Cardiac septum (tissue), 1 donor: ENCODE measurements at places on chromosomes 5 and 9. TPM values are rescaled to one million over a fixed set of nuclear protein-coding genes. Genes with fewer than 3 reads are reported as not detected.

- no peak for DNase-seq
Measured at GRCh38 chr9:37645903-37646506, 4.7 kb upstream of the FRMPD1 start.

DNA sequence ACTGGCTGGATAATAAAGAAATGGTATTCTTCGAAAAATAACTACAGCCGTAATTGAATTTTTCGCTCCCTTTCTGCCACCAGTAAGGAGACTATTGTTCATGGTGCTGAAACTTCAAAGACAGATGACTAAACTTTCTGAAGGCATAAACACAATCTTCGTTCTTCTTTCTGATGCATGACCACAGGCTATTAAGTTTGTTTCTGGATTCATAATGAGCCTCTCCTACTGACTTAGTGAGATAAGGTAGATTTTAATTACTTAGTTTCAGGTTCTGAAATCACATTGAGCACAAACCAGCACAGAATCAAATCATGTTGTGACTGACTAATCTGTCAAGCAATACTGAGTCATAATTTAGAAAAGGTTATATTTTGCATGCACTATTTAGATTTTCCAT, 441.8 kb upstream of the CCNG1 start:
- no peak for DNase-seq

DNA sequence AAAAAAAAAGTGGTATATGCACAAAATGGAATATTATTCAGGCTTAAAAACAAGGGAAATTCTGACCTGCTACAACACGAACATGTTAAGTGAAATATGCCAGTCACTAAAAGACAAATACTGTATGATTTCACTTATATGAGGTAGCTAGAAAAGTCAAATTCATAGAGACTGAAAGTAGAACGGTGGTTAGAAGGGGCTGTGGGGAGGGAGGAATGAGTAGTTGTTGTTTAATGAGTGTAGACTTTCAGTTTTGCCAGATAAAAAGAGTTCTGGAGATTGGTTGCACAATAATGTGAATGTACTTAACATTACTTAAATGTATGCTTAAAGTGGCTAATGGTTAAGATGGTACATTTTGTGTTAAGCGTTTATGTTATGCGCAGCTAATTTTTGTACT, 79.5 kb upstream of the IL12B start:
- DNase-seq: no peak

The CAMK4 gene
- total RNA-seq: 0.48 TPM

- no peak for DNase-seq
Measured at GRCh38 chr5:97641081-97641480, 458.0 kb upstream of the RIOK2 start.

The SPATA31C2 gene
- not detected for total RNA-seq

DNA sequence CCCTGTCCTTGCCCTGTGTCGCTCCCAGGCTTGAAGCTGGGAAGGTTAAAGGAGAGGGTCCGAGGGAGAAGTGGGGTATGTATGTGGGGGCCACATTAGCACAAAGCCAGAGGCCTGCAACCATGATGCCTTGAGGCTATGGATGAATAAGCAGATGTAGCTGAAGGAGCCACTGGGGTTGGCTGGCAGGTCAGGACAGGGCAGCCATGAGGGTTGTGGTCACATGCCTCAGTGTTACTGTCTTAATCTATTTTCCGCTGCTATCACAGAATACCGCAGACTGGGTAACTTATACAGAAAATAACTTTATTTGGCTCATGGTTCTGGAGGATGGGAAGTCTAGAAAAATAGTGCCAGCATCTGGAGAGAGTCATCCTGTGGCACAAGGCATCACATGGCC, 9.2 kb upstream of the GRHPR start:
- no peak for DNase-seq

DNA sequence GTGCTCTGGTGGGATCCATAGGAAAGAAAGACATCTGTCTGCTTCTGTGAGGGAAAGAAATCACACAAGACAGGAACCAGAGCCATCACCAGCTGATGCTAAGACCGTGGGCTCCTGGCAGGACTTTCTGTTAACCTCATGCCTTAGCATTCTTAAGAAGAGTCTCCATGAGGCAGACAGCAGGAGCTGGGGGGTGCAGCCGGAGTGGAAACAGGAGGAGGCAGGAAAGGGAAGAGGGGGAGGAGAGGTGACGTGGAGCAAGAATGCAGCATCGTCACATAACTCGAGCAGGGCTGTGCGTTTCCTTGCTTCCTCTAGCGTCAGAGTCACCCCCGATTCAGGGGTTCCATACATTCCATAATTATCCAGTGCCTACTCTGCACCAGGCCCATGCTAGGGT, 53.6 kb downstream of the ERGIC1 start:
- DNase-seq: peak; percentile 83

The IFNE gene
- total RNA-seq: not detected
